ENCODE measurements at places on chromosomes 12 and 14.

DNA sequence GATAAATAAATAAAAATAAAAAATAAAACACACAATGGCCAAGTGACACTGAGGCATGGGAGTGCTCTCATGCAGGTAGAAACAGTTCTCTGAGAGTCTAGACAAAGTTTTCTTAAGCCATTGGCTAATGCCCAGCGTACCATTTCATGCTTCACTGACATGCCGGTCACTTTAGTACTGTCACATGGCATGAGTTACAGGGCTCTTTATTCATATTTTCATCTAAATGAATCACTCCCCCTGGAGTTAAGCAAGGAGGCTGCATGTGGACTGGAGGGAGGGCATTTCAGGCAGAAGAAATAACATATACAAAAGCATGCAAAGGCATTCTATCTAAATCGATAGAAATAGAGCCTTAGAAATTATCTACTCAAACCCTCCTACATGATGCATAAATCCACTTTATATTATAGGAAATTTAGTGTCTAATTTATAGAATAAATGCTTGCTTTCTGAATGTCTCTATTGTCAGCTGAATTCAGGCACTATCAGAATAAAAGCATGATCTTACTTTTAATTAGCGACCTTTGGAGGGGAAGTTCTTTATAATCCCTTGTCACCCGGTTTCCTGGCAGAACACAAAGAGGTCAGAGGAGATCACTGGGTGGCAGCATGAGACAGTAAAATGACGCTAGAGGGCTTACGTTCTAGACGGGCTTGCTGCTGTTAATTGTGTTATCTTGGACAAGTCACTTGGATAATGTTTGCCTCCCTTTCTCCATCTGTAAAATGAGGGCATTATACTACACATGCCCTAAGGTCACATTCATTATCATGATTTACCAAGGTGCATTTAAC lies 17.5 kb downstream of the DYRK4 start:
- no peak for DNase-seq

- DNase-seq: no peak
Measured at GRCh38 chr14:68951035-68951797, 27.9 kb downstream of the ACTN1 start.

- no peak for DNase-seq
Measured at GRCh38 chr12:132869551-132869950, 17.9 kb downstream of the CHFR start.

GRCh38 chr12:69686731-69687130 lies 12.4 kb downstream of the BEST3 start:
- no peak for DNase-seq

GRCh38 chr14:54852215-54852614 lies 50.4 kb downstream of the GCH1 start:
- no peak for DNase-seq

DNA sequence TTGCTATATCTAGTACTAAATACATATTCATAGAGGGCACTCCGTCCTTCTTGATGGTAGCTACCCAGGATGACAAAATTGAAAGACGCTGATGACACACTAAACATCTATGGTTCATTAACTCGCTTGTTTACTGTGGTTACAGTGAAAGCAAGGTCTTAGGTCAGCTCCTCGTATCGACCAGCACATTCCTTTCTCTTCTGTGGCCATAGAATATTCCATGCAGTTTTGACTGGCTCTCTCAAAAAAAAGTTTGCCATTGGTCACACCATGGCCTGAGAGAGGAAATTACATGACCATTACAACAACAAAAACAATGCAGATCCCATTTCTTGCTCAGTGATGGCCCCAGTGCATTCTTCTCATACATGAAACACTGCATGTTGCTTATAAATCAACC lies 411.4 kb upstream of the SOX5 start:
- DNase-seq: no peak

- DNase-seq: no peak
Measured at GRCh38 chr14:84025106-84026012, 1504.6 kb upstream of the FLRT2 start.

DNA sequence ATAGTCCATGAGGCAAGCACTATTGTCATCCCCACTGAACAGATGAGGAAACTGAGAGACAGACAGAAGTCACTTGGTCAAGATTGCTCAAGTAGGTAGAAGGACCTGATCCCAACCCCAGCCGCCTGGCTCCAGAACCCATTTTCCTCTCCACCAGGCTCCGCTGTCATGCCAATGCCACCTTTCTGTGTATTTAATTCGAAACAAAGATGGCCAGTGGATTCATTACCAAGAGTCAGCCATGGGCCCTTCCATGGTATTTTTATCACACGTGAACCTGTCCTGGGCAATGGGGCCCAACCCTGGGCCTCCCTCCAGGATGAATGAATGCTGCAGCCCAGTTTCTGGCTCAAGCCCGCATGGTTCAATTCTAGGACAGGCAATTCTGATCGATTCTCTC lies 673.4 kb downstream of the BCL11B start:
- DNase-seq: no peak

- no peak for DNase-seq
Measured at GRCh38 chr12:15808652-15809051, 19.5 kb upstream of the EPS8 start.

- DNase-seq: no peak
Measured at GRCh38 chr14:64721391-64721791, 17.2 kb downstream of the PLEKHG3 start.

GRCh38 chr14:103697603-103698379 lies 17.5 kb downstream of the XRCC3 start:
- DNase-seq: no peak

DNA sequence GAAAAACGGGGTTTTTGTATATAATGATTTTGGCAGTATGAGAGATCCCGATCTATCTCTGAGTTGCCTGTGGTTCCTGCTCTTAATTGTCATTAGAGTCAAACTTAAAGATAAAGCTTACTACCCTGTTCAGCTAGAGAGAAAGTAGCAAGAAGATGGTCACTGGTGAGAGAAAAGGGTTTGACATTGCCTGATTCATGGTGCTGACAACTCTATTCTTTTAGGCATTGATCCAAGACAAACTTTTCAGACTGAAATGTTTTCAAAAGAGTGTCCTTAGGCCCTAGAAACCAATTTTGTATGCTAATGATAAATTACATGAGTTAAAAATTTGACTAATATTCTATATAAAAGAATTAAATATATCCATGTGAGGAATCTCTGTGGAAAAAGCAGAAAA lies 35.1 kb downstream of the PELI2 start:
- no peak for DNase-seq

GRCh38 chr12:108298761-108299275 lies 40.3 kb downstream of the CMKLR1 start:
- no peak for DNase-seq

DNA sequence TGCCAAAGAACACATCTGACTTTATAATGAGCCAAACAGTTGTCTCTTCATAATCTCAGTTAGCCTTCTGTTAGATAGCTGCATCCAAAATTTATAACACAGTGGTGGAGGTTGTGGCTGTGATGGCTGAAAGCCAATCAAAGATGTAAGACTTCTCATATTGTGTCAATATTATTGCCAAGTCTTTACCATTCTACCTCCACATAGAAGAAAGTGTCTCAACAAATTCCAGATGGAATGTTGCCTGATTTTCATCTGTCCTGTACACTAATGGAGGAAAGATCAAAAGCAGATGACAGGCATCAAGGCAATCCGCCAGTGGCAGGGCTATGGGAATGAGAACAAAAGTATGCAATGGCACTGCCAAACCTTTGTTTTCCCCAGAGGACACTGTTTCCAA lies 813.1 kb upstream of the NOVA1 start:
- no peak for DNase-seq

GRCh38 chr12:54329759-54330158 lies 4.8 kb downstream of the COPZ1 start:
- no peak for DNase-seq

DNA sequence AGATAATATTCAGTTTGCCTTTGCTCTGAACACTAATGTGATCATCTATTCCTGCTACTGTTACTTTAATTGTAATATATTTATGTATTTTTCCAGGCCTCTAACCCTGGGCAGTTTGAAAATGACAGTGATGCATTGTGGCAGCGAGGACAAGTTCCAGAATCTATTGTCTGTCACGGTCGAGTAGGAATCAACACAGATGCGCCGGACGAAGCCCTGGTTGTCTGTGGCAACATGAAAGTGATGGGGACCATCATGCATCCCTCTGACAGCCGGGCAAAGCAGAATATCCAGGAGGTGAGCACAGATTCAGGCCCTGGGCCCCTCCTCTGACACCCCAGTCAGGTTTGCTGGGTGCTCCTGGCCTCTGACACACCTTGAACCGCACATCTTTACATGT lies 78.5 kb downstream of the MYRFL start:
- no peak for DNase-seq

- no peak for DNase-seq
Measured at GRCh38 chr14:78798757-78799156, 628.6 kb downstream of the NRXN3 start.

GRCh38 chr12:129704232-129704830 lies 199.5 kb downstream of the TMEM132D start:
- DNase-seq: no peak

GRCh38 chr12:9650151-9650576 lies 19.3 kb upstream of the CLEC2D start:
- no peak for DNase-seq

GRCh38 chr14:85056267-85056666 lies 473.7 kb upstream of the FLRT2 start:
- DNase-seq: no peak

DNA sequence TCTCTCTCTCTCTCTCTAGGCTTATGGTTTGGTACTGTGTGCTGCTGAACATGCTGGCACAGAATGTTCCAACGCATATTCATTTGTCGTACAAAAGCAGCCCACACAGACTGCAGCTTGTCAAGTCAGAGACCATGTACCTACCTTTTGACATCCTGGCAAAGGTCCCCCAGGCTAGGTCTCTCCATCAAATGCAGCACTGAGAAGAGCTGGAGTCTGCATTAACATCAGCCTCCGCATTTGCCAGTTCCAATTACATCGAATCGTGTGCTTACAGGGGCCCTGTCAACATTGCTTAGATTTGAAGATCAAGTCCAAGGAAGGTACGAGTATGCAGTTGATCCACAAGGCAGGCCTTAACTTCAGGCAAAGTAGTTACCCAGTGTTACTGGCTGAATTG lies 47.9 kb downstream of the GPR135 start:
- no peak for DNase-seq

- DNase-seq: no peak
Measured at GRCh38 chr12:96219700-96220206, 25.6 kb downstream of the ELK3 start.

DNA sequence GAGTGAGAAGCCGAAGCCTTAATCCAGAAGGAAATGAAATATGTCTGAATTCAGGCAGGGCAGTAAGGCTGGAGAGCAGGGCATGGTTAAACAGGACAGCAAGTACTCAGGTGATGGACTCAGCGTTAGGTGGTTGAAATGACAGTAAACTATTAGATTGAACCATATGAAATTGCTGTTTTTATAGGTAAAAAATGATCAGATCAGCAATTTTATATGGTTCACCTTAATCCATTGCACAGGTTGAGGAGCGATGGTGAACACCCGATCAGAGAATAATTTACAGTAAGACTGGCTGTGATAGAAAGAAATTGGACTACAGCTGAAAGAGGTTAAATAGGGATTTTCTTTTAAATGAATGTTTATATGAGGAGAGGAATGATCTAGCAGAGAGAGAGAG lies 56.6 kb downstream of the TTC6 start:
- no peak for DNase-seq

- DNase-seq: no peak
Measured at GRCh38 chr14:88856786-88857366, 32.4 kb downstream of the TTC8 start.

DNA sequence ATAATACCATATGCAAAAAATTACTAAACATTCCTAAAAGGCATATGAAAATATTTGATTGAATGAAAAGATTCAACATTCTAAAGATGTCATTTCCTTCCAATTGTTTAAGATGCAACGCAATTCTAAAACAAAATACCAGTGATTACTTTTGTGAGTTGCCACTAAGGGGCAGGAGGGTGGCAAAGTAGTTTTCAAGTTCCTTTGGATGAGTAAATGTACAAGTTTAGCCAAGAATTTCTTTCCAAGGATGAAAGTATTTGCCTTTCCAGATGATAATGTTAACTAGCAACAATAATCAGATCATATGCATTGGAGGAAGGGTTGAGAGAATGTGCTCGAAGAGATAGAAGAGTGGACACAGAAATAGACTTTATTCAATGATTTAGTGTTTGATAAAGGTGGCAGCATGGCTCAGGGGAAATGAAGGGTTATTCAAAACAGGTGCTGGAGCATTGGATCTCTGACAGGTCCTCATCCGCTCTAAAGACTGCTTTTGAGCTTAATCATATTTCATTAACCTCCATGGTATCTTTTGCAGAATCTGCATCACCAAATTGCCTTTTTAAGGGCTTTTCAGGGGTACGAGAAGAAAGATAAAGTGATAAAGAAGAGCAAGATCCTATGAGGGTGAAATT lies 678.5 kb upstream of the TBX3 start:
- no peak for DNase-seq

DNA sequence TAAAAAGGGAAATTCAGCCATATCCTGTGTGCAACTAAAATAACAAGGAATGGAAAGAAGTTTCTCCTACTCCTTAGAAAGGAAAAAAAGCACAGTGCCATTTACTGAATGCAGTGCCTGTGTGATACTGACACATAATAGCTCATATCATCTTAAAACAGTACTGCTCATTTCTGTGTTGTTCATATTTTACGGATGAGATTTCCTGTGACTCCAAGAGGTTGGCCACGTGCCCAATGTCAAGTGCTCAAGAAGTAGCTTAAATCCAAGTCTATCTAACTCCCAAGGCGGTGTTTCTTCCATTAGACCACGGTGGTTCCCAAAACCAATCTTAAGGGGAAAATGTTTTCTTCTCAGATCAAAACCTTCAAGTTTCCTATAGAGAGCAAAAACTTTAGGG lies 20.0 kb downstream of the MAP3K9 start:
- no peak for DNase-seq

DNA sequence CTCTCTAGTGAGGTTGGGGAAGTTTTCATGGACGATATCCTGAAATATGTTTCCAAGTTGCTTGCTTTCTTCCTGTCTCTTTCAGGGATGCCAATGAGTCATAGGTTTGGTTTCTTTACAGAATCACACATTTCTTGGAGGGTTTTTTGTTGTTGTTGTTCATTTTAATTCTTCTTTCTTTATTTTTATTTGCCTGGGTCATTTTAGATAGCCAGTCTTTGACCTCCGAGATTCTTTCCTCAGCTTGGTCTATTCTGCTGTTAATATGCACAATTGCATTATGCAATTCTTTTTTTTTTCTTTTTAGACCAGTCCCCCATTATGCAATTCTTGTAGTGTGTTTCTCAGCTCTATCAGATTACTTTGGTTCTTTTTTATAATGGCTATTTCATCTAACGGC lies 338.9 kb downstream of the AEBP2 start:
- no peak for DNase-seq

DNA sequence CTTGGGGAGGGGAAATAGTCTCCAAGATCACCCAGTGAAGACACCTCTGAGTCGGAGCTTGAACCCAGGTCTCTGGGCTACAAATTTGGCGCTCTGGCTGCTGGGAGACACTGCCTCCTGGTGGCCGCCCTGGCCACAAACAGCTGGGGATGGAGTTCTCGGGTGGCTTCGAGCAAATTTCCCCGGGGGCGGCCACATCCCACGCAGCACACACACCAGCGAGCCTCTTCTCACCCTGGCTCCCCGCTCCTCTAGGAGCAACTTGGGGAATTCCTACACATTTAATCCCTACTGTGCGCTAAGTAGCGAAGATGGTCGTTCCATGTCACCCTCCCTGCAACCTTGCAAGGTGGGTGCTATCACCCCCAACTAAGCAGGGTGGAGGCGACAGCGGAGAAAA lies 66.2 kb upstream of the BEGAIN start:
- DNase-seq: no peak

GRCh38 chr14:99534863-99535262 lies 53.7 kb downstream of the CCNK start:
- DNase-seq: no peak

GRCh38 chr12:21659383-21659782 lies 1.7 kb upstream of the LDHB start:
- no peak for DNase-seq

Measured in activated naive CD4-positive, alpha-beta T cell (primary cell).